Thoracic aorta (tissue), 2 donors: ENCODE measurements at places on chromosomes 1 and 21.
A peak's percentile ranks its signal among the peaks of the same experiment; 100 is the strongest.

DNA sequence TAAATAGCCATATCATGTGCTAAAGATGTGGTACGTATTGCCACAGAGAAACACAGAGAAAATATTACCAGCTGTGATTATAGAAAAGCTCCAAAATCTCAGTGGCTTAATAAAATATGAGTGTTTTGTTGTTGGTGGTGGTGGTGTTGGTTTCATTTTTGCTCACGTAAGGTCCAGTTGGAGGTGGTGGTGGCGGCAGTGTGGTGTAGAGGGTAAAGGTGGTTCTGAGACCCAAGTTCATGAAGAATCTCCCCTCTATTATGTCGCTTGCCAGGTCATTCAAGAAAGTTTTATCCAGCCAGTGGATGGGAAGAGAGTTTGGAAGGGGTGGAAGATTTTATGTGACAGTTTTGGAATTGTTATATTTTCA lies 217.6 kb upstream of the SAMSN1 start:
- no peak overlapping the region for H3K27ac ChIP-seq
- no peaks in the 10 kb centered on the region for H3K36me3 ChIP-seq
- no peak for DNase-seq
- no peak overlapping the region for H3K4me3 ChIP-seq
- H3K4me1 ChIP-seq, result no peaks in the 10 kb centered on the region

DNA sequence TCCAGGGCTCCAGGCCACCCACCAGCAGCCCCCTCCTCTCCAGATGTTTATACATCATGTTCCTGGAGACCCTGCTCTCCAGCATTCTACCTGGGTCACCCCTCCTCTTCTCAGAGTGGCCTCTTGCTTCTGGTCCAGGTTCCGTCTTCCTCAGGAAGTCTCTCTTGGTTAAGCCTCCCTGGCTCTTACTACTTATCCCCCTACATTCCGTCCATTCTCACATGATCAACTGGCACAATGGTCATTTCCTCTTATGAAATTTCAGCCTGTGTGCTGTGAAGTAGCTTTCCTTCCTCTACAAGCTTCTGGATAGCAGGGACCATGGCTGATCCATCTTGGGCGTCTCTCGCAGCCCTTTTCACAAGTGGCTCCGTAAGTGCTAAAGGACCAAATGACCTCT lies 33.9 kb upstream of the ATP2B4 start:
- no peaks in the 10 kb centered on the region for H3K36me3 ChIP-seq
- no peaks in the 10 kb centered on the region for H3K27me3 ChIP-seq
- DNase-seq, result no peak
- no peaks in the 10 kb centered on the region for H3K4me1 ChIP-seq

- no peaks in the 10 kb centered on the region for H3K27me3 ChIP-seq
- H3K36me3 ChIP-seq, result peaks cover 3% of the 10 kb centered on the region
- no peak overlapping the region for H3K27ac ChIP-seq
- peaks cover 66% of the 10 kb centered on the region for H3K4me1 ChIP-seq
- no peak overlapping the region for H3K4me3 ChIP-seq
Measured at GRCh38 chr21:43733529-43734071, 14.7 kb downstream of the PDXK start.

GRCh38 chr1:68361346-68361910 lies 88.3 kb downstream of the RPE65 start:
- no peak overlapping the region for H3K27ac ChIP-seq
- peaks cover 16% of the 10 kb centered on the region for H3K4me1 ChIP-seq
- H3K36me3 ChIP-seq, result no peaks in the 10 kb centered on the region
- H3K4me3 ChIP-seq, result no peak overlapping the region

DNA sequence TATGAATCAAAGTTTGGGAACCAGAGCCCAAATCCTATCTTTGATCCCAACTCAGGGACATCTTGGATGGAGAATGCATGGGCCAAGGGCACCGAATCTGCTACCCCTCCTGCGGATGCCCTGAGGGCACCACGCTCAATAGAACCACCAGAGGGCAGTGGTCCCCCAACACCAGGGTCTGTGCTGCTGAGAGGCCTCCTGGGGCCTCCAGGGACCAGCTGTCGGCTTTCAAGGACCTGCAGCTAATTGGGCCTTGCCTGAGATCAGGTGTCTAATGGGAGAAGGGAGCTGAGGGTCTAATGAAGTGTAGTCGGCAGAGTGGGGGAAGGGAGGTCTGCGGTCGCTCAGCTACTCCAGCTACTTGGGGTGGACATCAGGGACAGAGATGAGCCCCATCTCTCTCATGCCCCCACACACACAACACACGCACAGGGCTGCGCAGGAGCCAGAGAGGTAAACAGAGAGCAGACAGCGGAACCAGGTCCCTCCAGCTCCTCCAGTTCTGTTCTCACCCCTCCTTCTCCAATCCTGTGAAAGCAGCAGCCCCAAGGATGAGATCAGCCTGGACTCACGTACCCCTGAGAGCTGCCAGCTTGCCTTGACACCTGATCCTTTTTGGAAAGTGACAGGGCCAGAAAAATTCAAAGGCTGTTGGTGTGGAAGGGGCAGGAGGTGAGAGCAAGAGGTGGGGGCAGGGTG lies 34.9 kb upstream of the PPP1R15B start:
- no peak for DNase-seq
- no peaks in the 10 kb centered on the region for H3K27me3 ChIP-seq
- H3K27ac ChIP-seq, result peak overlapping the region; percentile 44
- H3K4me1 ChIP-seq, result peaks cover 59% of the 10 kb centered on the region
- peaks cover 27% of the 10 kb centered on the region for H3K36me3 ChIP-seq

DNA sequence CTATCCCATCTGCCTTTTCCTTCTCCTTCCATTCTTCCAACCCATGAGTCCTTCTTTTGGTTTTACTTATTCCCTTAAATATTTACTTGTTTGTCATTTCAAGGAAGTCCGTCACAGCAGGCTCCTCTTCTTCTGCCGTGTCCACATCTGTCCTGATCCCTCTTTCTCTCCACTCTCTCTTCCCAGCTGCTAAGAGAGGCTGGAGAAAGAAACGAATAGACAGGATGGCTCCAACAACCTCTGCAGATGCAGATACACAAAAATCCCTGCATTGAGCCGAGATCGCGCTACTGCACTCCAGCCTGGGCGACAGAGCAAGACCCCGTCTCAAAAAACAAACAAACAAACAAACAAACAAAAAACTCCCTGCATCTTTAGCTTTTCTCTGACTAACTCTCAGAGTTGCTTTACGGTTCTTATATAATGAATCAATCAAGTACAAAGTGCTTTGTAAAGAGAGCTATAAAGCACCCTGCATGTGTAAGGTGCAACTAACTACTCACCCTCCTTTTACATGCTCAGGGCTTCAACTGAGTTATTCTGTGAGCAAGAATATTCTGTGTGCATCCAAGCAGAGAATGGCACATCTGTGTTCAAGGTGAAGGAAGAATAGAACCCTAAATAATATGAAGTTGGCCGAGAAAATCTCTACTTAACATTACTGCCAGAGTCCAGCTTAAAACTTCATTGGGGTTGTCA lies 3.8 kb upstream of the SAMD13 start:
- H3K36me3 ChIP-seq, result no peaks in the 10 kb centered on the region
- H3K27ac ChIP-seq, result peak overlapping the region; percentile 80
- H3K27me3 ChIP-seq, result no peaks in the 10 kb centered on the region
- H3K4me3 ChIP-seq, result peak overlapping the region; percentile 90

GRCh38 chr1:212238552-212238951 lies 46.7 kb upstream of the PPP2R5A start:
- no peak for DNase-seq
- H3K27ac ChIP-seq, result peak overlapping the region; percentile 47
- H3K36me3 ChIP-seq, result no peaks in the 10 kb centered on the region
- no peaks in the 10 kb centered on the region for H3K27me3 ChIP-seq

- no peak overlapping the region for H3K4me3 ChIP-seq
- peaks cover 16% of the 10 kb centered on the region for H3K36me3 ChIP-seq
- H3K4me1 ChIP-seq, result peaks cover 71% of the 10 kb centered on the region
- H3K27ac ChIP-seq, result peak overlapping the region; percentile 21
- H3K27me3 ChIP-seq, result no peaks in the 10 kb centered on the region
Measured at GRCh38 chr1:25804244-25804963, 4.4 kb downstream of the SELENON start.

- no peak overlapping the region for H3K4me3 ChIP-seq
- no peaks in the 10 kb centered on the region for H3K36me3 ChIP-seq
- no peak for DNase-seq
- H3K27me3 ChIP-seq, result no peaks in the 10 kb centered on the region
- no peak overlapping the region for H3K27ac ChIP-seq
- H3K4me1 ChIP-seq, result no peaks in the 10 kb centered on the region
Measured at GRCh38 chr1:187648091-187648490, 819.3 kb downstream of the PLA2G4A start.

- H3K27ac ChIP-seq, result no peak overlapping the region
- no peaks in the 10 kb centered on the region for H3K27me3 ChIP-seq
- H3K36me3 ChIP-seq, result no peaks in the 10 kb centered on the region
Measured at GRCh38 chr1:97451944-97452343, 468.9 kb downstream of the DPYD start.

DNA sequence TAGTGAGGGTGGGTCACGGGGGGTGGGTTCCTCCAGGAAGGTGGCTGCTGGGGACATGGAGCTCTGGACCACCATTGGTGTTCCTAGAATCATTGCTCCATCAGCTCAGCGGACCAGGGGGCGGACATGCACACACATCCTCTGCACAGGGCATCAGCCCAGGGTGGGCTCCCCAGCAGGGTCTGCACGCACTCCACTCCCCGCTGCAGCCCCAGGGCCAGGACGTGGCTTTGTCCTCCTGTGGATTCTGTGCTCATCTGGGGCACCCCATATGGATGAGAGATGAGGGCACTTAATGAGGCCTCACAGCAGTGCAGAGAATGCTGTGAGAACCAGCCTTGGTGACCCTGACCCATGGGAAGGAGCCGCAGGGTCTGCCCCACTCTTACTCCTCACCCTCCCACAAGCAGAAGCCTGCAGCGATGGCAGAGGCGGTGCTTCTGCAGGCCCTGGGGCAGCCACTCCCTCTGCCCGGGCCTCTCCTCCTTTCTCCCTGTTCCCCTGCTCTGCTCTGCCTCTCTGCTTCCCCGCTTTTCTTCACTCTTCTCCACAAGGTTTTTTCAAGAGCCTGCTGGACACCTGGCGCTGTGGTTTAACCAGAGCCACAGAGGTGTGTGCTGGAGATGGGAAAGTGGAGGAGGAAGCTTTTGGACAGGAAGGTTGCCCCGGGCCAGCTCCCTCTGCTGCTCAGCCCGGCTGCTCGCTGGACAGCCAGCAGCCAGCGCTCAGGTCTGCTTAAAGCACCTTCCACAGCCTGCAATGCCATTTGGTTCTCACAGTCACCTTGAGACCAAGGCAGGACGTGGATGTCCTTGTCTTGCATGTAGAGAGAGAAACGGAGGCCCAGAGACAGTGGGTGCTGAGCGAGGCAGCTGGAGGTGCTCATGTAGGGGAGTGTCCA lies 26.3 kb upstream of the PCBP3 start:
- no peak overlapping the region for H3K27ac ChIP-seq
- no peak for DNase-seq
- H3K27me3 ChIP-seq, result no peaks in the 10 kb centered on the region

- no peak for DNase-seq
- no peaks in the 10 kb centered on the region for H3K36me3 ChIP-seq
- no peak overlapping the region for H3K4me3 ChIP-seq
- H3K4me1 ChIP-seq, result peaks cover 13% of the 10 kb centered on the region
Measured at GRCh38 chr1:84700070-84700469, 9.8 kb upstream of the SSX2IP start.

GRCh38 chr1:157136133-157136532 lies 2.1 kb downstream of the ETV3 start:
- no peak for DNase-seq
- H3K27ac ChIP-seq, result no peak overlapping the region
- H3K4me3 ChIP-seq, result no peak overlapping the region
- peaks cover 36% of the 10 kb centered on the region for H3K36me3 ChIP-seq
- H3K27me3 ChIP-seq, result no peaks in the 10 kb centered on the region

GRCh38 chr1:181094416-181095212 lies 6.1 kb downstream of the IER5 start:
- no peaks in the 10 kb centered on the region for H3K36me3 ChIP-seq
- no peaks in the 10 kb centered on the region for H3K27me3 ChIP-seq
- H3K4me3 ChIP-seq, result peak overlapping the region; percentile 13

GRCh38 chr1:202283379-202283844 lies 58.3 kb downstream of the UBE2T start:
- peaks cover 33% of the 10 kb centered on the region for H3K4me1 ChIP-seq
- no peaks in the 10 kb centered on the region for H3K27me3 ChIP-seq
- peak overlapping the region; percentile 79 for H3K27ac ChIP-seq
- DNase-seq, result no peak
- no peak overlapping the region for H3K4me3 ChIP-seq
- no peaks in the 10 kb centered on the region for H3K36me3 ChIP-seq

DNA sequence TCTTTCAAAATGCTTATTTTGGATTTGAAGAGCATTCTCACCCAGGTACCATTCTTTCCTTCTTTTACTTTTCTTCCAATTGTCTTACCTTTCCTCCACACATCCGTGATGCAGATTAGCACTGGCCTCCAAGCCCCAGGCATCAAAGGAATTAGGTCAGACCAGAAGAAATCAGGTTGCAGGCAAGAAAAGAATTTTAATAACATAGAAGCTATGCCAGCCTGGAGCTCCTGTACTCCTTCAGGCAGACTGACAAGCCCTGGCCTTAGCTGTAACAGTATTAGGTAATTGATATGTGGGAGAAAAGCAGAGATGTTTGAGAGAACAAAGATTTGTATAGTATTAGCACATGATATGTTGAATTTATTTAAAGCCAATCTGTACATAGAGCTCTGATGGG lies 390.4 kb upstream of the ADGRL2 start:
- no peak overlapping the region for H3K4me3 ChIP-seq
- H3K27me3 ChIP-seq, result no peaks in the 10 kb centered on the region
- H3K27ac ChIP-seq, result no peak overlapping the region
- H3K4me1 ChIP-seq, result peaks cover 70% of the 10 kb centered on the region
- DNase-seq, result no peak

DNA sequence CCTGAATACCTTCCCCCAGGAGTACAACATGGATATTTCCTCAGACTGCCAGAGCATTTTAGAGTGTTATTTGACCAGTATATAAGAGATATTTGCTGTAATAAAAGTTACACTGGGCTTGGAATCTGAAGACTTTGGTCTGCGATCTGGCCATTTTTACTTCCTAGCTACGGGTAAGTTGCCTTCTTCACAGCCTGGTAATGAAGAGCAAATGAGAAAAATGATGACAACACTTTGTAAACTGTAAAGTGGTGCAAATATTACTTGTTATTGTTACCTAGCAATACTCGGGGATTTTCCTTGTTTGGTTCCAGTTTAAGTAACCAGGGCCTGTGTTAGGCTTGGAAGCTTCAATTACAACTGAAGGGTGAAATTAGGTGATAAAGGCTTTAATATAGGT lies 180.8 kb upstream of the LMO4 start:
- H3K27ac ChIP-seq, result no peak overlapping the region
- no peaks in the 10 kb centered on the region for H3K4me1 ChIP-seq
- DNase-seq, result no peak
- no peak overlapping the region for H3K4me3 ChIP-seq

GRCh38 chr1:244211559-244211944 lies 160.5 kb downstream of the ZBTB18 start:
- peaks cover 35% of the 10 kb centered on the region for H3K4me1 ChIP-seq
- H3K27me3 ChIP-seq, result no peaks in the 10 kb centered on the region
- no peak overlapping the region for H3K27ac ChIP-seq
